Left renal pelvis (tissue), 4 donors: ENCODE measurements at places on chromosomes 7 and 10.

GRCh38 chr7:5477723-5478531 is 54.3 kb upstream of the TNRC18 start:
- no peak for DNase-seq

DNA sequence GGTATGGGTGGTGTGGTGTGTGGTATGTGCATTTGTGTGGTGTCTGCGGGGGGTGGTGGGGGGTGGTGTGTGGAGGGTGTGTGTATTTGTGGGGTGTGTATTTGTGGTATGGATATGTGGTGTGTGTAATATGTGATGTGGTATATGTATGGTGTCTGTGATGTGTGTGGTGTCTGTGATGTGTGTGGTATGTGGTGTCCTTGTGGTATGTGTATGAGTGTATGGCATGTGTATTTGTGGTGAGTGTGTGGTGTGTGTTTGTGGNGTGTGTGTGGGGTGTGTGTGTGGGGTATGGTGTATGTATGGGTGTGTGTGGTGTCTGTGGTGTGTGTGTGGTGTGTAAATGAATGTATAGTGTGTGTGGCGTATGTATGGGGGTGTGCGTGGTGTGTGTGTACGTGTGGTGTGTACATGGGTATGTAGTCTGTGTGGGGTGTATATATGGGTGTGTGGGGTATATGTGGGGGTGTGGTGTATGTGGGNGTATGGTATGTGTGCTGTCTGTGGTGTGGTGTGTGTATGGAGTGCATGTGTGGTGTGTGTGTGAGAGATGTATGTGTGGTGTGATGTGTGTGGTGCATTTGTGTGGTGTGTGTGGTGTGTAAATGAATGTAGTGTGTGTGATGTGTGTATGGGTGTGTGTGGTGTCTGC is 27.1 kb upstream of the CHST15 start:
- no peak for DNase-seq

DNA sequence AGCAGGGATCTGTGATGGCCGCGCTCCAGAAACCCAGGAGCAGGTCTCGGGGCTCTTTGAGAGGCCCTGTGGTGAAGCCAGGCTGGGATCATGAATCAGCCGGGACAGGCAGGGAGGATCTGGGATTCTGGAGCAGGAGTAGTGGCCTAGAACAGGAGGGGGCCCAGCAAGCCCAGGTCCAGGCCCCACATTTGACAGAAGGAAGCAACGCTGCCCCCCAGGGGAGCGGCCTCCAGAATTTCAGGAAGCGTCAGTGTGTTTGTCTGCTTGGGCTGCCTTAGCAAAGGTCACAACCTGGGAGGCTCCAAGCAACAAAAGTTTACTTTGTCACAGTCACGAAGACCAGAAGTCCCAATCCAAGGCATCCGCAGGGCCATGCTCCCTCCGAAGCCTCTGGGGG is 36.8 kb downstream of the CLRN3 start:
- no peak for DNase-seq

DNA sequence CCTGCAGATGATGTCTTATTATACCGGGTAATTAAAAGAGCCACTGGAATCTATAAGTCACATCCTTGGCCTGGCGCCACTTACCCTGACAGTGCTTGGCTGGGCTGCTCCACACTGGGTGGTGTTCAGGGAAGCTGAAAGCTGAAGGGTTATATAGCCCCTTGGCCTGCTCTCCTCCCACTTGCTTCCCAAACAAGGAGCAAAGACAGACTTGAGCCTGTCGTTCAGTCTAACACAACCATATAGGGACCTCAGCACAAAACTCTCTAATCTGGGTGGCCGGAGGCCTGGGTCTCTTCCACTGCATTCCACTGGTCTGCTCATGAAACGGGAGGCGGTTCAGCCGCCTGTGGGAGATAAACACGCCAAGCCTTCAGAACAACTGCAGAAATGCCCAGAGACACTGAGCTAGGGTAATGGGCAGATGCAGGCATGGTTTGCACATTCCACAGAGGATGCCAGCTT is at the start of gene ACTA2:
Gene ACTA2 (minus strand): TSS at position 127 of the 465 bp plus-strand sequence. CDS start 3,843 bp downstream, outside the sequence.
- DNase-seq = no peak

GRCh38 chr7:111827863-111828504 is 265.7 kb upstream of the IMMP2L start:
- DNase-seq = no peak

- no peak for DNase-seq
These were observed 210.3 kb downstream of the POM121L12 start for GRCh38 chr7:53245721-53246120.
